Stimulated activated CD4-positive, alpha-beta T cell treated with anti-CD3 and anti-CD28 coated beads, Interleukin-1b, Interleukin-23, amount 100 ng/mL, for 1 hour (primary cell): ENCODE measurements at places on chromosomes 3 and 15.
A peak's percentile ranks its signal among the peaks of the same experiment; 100 is the strongest.

DNA sequence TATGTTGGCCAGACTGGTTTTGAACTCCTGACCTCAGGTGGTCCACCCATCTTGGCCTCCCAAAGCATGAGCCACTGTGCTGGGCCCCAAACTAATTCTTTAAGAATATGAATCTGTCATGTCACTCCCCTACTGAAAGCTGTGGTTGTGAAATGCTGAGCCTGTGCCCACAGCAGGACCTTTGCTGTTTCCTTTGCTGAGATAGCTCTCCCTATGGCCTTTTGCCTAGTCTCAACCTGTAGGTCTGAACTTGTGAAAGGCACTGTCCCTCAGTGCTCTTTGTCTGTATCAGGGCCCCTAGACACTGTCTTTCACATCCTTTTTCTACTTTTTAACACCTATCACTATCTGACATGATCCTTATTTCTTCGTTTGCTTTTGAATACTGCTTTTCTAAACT lies 62.7 kb upstream of the CCR4 start:
- no peak for DNase-seq

DNA sequence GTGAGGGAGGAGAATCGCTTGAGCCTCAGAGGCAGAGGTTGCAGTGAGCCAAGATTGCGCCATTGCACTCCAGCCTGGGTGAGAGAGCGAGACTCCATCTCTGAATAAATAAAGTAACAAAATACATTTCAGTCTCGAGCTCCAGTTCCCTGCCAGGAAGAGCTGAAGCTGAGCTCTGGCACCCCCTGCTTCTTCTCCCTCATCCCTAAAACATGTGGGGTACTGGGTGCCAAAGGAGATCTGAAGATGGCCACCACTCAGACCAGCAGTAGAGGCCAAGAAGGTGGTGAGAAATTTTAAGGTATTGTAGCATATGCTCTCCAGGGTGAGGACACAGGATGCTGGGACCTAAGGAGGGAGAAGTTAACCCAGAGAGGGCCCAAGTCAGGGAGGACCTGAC lies 75.0 kb upstream of the CGNL1 start:
- DNase-seq, result no peak

DNA sequence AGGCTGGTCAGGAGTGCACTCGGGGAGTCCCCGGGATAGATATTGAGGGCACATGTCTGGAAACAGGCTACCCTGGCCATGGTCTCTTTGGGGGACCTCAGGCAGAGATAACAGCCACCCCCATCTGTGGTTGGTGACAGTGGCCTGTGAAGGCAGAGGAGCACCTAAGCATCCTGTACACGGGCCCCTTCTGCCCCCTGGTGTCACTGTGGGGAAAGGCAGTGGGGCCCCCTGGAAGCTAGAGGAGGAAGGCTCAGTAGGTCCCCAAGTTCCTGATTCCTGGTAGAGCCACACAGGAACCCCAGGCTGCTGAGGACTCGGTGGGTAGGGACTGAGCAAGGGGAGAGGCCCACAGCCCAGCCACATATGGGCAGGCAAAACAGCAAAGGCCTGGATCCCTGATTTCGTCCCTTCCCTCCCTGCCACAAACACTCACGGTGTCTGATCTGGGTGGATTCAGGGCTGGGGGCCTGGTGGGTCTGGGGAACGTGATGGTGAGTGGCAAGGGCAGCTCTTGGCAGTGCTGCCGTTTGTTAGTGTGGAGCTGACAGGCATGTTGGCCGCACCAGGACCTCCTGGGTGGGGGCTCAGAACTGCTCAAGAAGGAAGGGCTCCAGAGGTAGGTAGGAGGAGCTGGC lies 14.1 kb upstream of the CXCR6 start:
- DNase-seq, result peak; percentile 16

DNA sequence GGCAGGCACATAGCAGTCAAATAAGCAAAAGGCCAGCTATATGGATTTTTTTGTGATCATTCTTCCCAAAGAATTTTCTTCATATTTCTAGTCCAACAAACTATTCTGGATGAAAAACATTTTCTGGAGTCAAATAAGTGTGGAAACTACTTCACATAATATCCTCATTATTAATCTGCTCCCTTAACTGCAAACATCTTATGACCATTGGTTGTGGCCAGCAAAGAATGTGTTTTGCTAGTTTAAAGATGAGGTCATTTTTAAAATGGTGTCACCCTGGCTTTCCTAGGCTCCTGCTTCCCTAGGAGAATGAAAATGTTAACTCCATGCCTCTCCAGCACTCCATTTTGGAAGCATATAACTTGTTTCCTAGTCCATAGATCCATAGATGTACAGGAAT lies 118.8 kb downstream of the SST start:
- no peak for DNase-seq

GRCh38 chr15:100438570-100438969 lies 90.2 kb downstream of the CERS3 start:
- DNase-seq, result no peak

DNA sequence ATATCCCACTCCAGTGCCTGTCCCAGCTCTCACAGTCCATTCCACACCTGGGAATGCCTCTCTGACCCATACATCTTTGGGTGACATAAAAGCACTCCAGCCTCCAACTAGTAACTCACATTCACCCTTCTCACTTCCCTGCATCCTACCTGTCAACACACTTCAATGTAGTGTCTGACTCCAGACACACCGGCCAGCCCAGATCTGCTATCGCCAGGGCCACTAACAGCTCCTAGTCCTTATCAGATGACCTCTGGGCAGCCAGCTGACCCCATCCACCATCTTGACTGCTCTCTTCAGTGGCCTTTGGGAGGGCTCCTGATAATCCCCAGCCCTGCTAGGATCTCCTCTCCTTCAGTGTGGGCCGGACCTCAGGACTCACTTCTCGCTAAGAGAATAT lies 2.9 kb upstream of the MCM2 start:
- DNase-seq, result no peak

DNA sequence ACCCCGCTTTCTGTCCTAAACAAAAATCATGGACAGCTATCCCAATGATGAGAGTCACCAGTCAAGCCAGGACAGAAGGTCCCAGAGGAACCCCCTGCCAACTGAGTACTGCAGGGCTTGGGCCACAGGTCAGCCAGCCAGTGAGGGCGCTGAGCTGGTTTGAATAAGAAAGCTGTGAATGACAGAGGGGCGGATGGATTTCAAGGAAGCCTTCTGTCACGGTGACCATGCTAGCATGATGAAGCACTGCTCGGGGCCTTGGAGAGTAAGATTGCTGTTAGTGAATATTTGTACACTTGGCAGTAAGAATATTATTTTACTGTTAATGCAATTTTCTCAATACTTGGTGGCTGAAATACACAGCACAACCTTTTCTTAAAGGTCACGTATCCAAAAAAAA lies 734.0 kb upstream of the NR2F2 start:
- no peak for DNase-seq

DNA sequence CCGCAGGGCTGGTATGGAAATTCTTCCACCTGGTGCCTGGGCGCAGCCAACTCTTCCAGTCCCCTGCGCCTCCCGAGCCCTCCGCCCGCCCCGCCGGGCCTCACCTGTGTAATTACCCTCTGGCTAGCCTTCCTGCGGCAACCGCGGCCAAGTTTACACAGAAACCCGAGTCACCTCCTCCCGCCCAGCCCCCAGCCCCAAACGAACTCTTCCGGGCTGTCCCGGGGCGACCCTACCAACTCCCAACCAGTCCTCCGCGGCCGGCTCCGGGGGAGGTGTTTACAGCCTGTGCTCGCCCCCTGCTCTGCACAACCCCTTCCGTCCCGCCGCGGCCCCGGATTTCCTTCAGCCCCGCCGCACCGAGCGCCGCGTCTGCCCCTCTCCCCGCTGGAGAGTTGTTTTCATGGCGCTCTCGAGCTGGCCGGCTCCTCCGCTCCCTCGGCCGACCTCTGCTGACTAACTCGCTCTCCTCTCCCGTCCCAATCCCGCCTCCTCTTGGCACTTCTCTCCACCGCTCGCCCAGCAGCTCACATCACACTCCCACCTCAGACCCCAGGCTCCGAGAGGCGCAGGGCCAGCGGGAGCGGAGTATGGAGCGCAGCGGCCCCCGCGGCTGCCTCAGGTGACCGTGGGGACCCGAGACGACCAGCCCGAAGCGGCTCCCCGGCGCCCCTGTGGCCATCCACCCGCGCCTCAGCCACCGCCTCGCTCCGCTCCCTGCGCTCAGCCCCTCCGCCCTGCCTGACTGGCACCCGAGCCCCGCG lies 538 bp downstream of the ATOSA start:
- DNase-seq, result peak; percentile 17

DNA sequence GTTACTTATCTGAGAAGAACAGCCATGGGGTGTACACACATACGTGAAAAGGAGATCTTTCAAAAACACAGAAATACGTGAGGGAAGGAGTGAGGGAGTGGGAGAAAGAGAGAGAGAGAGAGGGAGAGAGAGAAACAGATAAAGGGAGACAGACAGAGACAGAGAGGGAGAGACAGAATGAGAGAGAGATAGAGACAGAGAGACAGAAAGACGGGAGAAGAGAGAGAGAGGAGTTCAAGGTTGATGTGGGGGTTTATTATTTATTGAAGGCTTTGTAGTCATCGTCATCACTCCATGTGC lies 64.0 kb downstream of the CHST2 start:
- DNase-seq, result no peak

- DNase-seq, result no peak
These were observed 385.4 kb downstream of the MFSD1 start for GRCh38 chr3:159187232-159187631.

- DNase-seq, result no peak
These were observed 72.6 kb downstream of the ST6GAL1 start for GRCh38 chr3:187002915-187003314.

DNA sequence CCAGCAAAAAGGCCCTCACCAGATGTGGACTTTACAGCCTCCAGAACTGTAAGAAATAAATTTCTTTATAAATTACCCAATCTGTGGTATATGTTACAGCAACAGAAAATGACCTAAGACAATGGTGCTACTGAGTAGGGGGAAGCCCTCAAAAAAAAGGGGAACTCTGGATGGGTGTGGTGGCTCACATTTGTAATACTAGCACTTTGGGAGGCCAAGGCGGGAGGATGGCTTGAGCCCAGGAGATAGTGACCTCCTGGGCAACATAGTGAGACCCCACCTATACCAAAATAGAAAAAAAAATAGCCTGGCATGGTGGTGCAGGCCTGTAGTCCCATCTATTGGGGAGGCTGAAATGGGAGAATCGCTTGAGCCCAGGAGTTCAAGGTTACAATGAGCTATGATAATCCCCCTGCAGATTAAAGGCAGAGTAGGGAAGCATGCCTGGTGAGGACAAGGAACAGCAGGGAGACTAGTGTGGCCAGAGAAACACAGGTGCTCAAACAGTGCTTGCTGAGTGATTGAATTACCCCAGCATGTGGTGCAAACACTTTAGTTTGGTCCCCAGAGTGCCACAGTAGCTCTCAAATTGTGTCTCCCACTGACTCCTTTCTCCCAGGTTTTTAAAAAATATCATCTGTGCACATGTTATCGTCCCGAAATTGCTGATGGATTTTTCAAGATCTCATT lies 13.9 kb upstream of the USP3 start:
- no peak for DNase-seq

GRCh38 chr3:178137831-178138230 lies 398.4 kb upstream of the KCNMB2 start:
- DNase-seq, result no peak

DNA sequence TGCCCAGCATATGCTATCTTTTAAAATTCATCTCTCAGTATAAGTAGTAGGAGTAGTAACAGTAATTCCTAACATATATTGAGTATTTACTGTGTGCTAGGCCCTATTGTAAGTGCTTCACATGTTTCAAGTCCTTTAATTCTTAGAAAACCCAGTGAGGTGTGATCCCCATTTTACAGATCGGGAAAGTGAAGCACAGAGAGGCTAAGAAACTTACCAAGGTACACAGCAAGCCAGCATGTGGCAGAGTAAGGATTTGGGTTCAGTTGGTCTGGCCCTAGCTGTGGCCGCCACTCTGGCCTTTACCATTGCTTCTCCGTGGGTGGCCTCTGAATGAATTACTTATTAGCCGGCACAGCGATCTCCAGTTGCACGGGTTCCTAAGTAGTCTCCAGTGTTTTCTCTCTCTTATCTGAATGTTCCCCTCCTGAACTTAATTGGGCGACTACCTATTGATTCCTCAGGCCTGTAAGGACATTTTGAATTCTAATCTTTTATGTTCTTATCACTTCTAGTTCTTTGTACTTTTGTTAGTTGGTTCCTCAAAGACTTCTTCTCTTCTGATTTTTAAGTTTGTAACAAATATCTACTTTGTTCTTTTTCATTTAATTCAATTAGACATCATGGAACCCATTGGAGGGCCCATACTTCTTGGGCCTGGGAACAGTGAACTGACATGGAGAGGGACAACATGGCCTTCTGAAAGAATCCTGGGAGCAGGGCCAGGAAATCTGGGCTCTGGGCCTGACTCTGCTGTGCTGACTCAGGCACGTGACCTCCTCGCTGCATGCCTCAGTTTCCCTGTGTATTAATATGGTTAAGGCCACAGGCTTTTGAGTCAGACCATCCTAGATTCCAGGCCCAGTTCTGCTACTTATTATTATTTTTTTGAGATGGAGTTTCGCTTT lies 11.6 kb downstream of the CLCN2 start:
- no peak for DNase-seq

DNA sequence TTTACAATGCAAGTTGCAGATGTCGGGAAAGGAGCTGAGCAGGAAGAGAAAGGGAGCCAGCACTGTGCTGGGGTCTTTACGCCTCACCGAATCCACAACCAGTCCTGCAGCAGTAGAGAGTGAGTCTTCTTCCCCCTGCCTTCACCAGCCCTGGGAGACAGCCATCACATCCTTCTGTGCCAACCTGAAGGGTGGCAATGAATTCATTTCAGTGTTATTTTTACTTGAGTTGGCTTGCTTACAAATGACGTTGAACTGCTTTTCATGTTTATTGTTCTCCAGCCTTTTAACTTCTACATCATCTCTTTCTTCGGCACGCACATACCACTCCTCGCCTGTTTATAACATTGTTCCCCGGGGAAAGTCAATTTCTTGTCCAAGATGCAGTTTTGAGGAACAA lies 77.1 kb downstream of the TRIM42 start:
- no peak for DNase-seq

DNA sequence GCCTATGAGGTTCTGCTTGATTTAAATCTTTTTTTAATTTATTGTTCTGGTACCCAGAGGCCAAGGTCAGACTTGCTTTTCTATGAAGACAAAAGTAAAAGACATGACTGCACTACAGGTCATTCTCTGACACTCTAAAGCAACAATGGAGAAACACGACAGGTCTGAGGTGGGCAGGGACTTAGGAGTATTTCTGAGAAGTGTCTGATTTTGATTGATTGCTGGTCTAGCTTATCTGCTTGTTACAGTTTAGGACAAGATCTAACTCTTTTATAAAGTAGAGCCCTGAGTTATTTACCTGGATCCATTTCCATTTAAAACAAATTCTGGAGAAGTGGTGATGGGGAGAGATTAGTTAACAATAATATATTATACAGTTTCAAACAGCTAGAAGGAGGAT lies 115.2 kb upstream of the STT3B start:
- DNase-seq, result no peak

GRCh38 chr15:101276501-101277037 lies 716 bp downstream of the SELENOS start:
- DNase-seq, result no peak

- no peak for DNase-seq
These were observed 387.3 kb upstream of the THBS1 start for GRCh38 chr15:39193611-39194010.
